ENCODE measurements at places on chromosomes 7 and 10.

DNA sequence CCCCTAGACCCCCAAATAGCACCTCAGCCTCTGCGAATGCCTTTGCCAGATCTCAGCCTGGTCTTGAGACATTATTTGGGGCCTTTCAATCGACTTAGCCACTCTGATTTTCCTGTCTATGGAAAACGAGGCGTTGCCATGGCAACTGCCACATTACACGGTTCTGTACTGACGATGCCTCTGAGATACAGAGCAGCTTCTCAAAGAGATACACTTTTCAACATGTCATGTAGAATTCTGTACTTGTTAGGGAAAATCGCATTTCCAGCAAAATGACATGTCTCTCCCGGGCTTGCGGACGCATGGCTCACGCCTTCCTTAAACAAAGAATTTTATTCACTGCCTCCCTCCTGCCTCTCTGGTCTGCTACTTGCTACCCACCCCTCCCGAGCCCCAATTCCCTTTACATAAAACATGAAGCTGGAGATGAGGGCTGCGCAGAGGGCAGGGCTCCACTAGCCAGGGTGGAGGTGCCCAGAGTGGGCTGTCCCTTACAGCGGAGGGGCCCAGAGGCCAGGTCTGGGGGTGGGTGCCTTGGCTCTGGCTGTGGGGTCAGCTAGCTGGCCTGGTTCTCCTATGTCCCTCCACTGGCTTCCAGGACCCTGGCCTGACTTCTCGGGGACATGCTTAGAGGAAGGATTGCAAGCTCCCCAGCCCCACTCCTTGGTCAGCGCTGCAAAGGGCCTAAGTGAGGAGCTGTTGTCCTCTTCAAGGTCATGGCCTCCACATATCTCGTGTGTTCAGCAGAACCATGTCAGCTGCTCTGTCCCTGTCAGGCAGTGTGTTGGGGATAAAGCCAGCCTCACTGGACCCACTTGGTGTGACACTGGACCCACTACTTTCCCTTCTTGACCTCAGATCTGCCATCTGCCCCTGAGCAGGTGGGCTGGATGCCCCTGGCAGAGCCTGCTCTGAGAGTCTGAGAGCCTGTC is 342.5 kb downstream of the RPS24 start:
- no peak for DNase-seq

- no peak for DNase-seq
Measured at GRCh38 chr10:111677759-111678158, 505.8 kb downstream of the GPAM start.

DNA sequence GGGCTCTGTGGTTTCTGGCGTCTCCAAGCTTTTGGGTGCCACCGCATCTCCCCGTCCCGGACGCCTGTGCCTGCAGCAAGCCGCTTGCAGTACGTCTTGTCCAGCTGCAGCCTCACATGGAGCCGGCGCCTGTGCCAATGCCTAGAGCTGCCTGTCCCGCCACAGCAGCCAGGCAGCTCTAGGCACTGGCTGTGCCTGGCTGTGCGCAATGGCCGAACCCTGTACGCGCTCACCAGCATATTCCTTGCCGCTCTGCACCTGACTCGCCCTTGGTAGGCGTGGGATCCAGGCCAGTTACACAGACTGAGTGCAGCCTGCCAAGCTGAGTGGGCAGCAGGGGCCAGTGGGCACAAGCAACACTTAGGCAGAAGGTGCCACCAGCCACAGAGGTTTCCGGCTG is 381.2 kb upstream of the SORCS1 start:
- no peak for DNase-seq

GRCh38 chr10:50641626-50642025 is 17.9 kb upstream of the SGMS1 start:
- DNase-seq: no peak

GRCh38 chr10:130744631-130745030 is 566.9 kb downstream of the TCERG1L start:
- DNase-seq: no peak
